RPMI8226 (cell line): ENCODE measurements at places on chromosomes 13 and 19.

DNA sequence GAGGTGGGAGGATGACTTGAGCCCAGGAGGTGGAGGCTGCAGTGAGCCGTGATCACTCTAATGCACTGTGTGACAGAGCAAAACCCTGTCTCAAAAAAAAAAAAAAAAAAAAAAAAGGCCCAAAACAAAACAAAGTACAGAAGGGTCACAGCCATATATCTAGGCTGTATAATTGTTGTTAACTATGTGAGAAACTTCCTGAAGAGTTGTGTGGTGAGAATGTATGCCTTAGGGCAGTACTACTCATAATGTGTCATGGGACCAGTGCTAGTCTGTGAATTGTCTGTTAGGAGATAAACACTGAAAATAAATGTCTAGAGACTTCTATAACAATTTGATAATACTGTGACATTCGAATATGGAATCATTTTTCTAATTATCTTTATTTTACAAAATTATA lies 43.1 kb downstream of the PAN3 start:
- no peak for DNase-seq

DNA sequence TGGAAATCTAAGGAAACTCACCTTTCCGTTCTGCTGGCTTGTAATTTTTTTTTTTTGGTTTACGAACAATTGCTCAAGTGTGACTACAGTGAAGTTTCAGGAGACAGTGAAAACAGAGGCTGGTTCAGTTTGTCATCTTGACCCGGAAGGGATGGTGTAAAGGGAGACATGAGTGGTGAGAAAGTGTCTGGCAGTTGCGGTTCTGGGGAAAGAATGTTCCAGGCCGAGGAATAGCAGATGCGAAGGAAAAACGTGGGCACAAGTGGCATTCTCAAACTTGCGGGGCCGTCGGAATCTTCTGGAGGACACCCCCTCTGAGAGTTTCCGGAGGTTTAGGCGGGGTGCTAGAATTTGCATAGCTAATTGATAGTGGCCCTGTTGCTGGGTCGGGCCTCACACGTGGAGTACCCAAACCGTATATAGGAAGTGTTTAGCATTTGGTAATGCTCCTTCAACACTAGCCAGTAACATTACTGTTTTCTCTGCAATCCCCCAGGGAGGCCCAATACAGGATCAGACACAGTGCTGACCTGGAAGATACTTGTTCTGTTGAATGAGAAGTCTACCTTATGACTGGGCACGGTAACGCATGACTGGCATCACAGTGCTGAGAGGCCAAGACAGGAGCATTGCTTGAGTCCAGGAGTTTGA lies 2.8 kb upstream of the TNFSF9 start:
- DNase-seq: no peak

DNA sequence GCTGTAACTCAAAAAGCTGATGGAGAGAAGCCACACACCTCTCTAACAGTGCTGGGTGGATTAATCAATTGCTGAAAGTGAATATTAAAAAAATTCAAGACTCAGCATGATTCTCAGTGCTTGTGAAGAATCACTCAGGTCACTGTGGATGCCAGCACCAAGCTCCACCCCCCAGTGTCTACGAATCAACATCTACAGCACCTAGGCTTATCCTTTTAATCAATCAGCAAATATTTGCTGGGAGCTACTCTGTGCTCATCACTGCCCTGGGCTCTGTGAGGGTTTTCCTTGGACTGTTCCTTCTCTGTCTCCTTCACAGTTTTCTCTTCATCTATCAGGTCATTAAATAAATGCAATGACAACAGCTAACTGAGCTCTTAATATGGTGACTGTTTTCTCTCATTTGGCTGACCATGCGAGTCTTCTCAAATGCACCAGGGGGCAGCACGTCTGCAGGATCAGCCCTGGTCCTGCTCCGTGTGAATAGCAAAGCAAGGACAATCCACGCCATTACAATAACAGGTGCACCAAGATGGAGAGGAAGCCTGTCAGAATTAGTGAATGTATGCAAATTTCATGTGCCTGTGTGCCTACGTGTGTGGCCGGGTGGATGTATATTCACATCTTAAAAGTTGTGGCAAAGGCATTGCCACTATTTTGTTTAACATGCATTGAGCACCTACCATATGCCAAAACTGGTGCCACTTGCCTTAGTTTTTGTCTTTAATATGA lies 14.6 kb upstream of the C13orf42 start:
- peak; percentile 50 for DNase-seq

- no peak for DNase-seq
These were observed 360.4 kb downstream of the KLF5 start for GRCh38 chr13:73419186-73419585.

GRCh38 chr19:47494729-47495128 lies 10.7 kb upstream of the KPTN start:
- no peak for DNase-seq

GRCh38 chr13:50726164-50726563 lies 117.3 kb downstream of the DLEU7 start:
- no peak for DNase-seq

DNA sequence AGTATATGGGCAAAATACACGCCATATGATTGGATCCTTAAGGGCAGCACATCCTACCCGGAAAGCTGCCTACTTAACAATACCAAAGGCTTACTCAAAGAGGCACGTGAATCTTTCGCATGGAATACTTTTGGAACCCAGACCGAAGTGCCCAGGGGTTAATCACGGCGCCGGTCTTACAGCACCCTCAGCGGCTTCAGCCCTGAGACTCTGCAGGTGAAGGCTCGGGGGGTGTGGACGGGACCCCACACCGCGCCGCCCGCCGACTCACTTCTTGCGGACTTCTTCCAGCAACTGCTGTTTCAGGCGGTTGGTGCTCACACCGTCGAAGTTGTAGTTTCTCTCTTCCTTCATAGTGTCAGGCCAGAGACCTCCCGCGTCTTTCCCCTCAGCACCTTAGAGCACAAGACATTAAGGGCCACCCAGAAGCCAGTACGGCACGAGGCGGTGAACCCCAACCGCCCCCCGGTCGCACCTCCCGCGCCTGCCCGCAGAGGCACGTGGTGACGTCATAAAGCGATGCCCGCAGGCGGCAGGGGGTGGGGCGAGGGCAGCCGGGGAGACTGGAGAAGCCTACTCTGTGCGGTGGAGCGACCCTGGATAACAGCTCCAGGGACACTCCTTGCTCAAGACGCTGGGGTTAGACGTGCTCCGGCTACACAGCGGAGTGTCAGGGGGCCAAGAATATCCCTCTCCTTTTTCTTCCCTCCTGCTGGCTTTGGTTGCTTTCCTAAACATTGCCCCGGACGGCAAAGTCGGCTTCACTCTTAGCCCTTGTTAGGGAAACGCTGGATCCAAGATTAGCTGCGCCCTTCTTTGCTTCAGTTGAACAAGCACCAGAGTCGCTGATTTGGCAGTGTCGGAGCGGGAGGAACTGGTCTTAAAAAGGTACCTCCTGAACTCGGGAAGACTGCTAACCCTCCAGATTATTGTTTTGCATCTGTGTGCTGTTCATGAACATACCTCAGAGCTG lies at the start of gene CCDC169:
TSS of gene CCDC169 (minus strand) at position 449 of the 973 bp plus-strand sequence. CDS start at position 354, 95 bp downstream.
- DNase-seq: peak; percentile 56

DNA sequence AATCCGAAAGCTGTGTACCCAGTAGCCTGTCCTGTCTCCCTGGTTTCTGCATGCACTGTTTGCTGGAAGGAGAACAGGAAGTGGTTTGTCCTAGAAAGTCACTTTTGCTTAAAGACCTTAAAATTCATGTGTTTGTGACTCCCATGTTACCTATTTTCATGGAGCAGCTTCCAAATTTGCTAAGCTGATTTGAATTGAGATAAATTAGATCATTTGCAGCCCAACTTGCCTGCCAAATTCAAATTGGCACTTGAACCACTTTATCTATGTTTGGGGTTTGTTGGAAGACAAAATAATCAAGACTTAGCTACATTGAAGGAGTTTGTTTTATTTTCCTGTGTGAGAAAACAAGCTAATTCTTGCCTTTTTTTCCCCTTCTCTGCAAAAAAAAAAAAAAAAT lies 532.5 kb downstream of the DIAPH3 start:
- DNase-seq: no peak

GRCh38 chr19:28899703-28900102 lies 313.2 kb downstream of the UQCRFS1 start:
- DNase-seq: no peak

GRCh38 chr13:112703449-112704284 lies 13.8 kb downstream of the ATP11A start:
- no peak for DNase-seq

DNA sequence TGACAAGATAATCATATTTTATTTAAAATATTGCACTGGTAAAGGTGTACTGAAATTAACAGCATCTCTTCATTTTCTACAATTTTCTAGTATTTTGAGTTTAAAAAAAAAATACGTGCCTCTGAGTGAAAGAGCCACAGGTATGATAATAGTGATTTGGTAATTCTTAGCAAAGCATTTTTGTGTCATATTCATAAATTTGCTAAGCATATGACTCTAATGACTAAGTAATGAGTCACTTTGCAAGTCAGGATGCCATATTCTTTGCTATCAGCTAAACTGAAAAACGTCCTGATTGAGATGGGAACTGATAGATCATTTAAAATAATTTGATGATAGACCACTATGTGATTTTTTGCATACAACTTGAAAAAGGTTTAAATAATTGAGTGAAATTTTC lies 136.1 kb upstream of the IRS2 start:
- no peak for DNase-seq

GRCh38 chr19:56608274-56608964 lies 13.3 kb downstream of the ZNF71 start:
- DNase-seq: no peak

GRCh38 chr19:46634045-46634655 lies 1.9 kb downstream of the GNG8 start:
- DNase-seq: peak; percentile 89

- DNase-seq: no peak
These were observed 1290.0 kb downstream of the UQCRFS1 start for GRCh38 chr19:27922970-27923369.

GRCh38 chr13:36096461-36097416 lies 34.4 kb downstream of the DCLK1 start:
- no peak for DNase-seq

DNA sequence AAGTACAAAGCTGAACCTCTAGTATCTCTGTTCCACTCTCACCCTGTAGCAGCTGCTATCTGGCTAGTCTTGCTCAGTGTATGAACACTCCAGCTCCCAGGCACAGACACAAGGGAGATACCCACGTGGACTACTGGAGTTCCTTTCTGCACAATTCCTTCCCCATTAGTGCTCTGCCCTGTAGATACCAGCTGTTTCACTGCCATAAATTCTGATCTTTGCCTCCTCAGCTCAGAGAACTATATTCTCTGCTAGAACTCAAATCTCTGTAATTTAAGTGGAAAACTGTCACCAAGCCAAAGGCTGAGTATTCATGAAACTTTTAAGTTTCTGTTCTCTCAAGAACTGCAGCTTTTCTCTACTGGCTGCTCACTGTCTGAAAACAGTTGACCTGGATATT lies 273.7 kb downstream of the DIAPH3 start:
- no peak for DNase-seq

GRCh38 chr19:13381827-13382632 lies 124.2 kb downstream of the CACNA1A start:
- no peak for DNase-seq

- peak; percentile 31 for DNase-seq
These were observed 536 bp downstream of the UBA2 start for GRCh38 chr19:34428549-34429285.

DNA sequence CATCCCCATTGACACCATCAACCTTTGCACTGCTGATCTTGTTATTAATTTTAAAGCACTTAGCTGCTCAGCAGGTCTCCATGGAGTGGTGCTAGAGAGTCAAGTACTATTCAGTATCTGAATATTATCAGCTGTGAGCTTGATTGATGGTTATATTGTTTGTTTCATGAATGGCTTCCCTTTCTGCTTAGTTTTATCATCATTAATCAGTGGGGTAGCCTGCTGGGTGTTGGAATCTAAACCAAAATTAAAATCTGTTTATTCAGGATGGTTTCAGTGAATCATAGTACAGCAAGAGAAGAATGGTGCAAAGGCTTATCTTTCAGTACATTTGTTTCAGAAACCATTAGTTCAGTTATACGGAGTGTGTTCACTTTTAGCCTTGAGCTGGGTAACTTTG lies 42.5 kb upstream of the SCEL start:
- DNase-seq: peak; percentile 10

GRCh38 chr13:23642110-23642509 lies 71.9 kb downstream of the TNFRSF19 start:
- no peak for DNase-seq

DNA sequence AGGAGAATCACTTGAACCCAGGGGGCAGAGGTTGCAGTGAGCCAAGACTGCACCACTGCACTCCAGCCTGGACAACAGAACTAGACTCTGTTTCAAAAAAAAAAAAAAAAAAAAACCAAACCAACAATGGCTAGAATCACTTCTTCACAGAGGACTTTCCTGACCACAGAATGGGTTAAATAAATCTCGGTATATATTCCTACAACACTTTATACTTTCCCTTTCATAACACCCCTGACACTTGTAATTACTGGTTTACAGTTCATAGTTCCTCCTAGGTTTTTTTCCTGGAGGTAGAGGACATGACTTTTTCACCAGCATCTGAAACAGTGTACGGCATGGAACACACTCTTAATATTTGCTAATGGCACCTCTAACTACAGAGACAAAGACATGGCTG lies 31.4 kb downstream of the ZDHHC20 start:
- DNase-seq: no peak

- DNase-seq: no peak
These were observed 74.8 kb upstream of the STK24 start for GRCh38 chr13:98651744-98652143.

DNA sequence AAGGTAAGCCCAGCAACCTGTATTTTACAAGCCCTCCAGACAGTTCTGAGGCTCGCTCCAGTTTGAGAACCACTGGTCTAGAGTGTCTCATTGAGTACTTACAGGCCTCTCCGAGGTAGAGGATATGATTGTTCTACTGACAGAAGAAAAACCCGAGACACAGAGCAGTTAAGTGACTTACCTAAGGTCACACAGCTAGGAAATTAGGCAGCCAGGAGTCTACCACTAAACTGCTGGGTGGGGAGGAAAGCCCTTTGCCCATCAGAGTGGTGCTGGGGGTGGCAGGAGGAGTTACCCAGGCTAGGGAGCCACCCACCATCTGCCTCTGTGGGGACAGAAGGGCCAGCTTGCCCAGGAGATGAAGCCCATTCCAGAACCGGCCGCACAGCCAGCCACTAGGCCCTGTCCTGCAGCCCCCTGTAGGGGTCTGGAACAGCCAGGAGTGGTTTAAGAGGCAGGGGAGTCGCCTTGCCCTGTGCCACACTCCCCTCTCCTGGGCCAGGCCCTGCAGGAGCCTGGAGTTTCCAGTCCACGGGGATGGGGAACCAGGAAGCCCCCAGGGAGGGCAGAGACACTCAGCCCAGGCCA lies 703 bp downstream of the RASGRP4 start:
- no peak for DNase-seq

DNA sequence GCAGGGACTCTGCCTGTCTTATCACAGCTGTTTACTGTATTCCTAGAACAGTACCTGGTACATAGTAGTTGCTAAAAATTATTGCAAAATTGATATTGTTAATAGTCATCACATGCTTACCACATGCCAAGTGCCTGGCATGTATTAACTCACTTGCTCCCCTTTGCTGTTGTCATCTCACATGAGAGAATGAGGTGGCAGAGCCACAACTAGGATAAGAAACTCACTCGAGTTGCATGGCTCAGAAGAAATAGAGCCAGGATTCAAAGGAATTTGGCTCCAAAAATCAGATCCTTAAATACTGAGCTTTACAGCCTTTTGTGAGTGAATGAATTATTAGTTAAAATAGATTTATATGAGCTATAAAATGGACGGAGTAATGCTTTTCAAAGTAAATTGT lies 42.6 kb downstream of the B3GLCT start:
- no peak for DNase-seq

- no peak for DNase-seq
These were observed 53.7 kb downstream of the ATP7B start for GRCh38 chr13:51957377-51958216.
